ENCODE measurements at places on chromosomes 12 and 14. TPM values are rescaled to one million over a fixed set of nuclear protein-coding genes. Genes with fewer than 3 reads are reported as not detected.

Gene MRPL42
- 41.5 TPM for total RNA-seq

Gene ACOT4
- total RNA-seq: 0.97 TPM

Gene CD4
- total RNA-seq: 13.4 TPM

Gene TAS2R50
- total RNA-seq: not detected

Gene HOXC6
- 0.41 TPM for total RNA-seq

Gene KCTD10
- 32.2 TPM for total RNA-seq

Gene NRIP2
- total RNA-seq: 3.2 TPM

Gene KCNH3
- total RNA-seq: 0.27 TPM

Gene TMTC1
- 33.8 TPM for total RNA-seq

Gene BDKRB1
- total RNA-seq: not detected

Gene NKX2-1
- total RNA-seq: not detected

Gene PTPN11
- 114 TPM for total RNA-seq

Gene TOMM20L
- not detected for total RNA-seq

Gene DHRS2
- not detected for total RNA-seq

- DNase-seq: no peak
Measured at GRCh38 chr12:101430456-101430855, 22.9 kb upstream of the ARL1 start.

- no peak for DNase-seq
Measured at GRCh38 chr14:105014032-105014431, 6.9 kb downstream of the CDCA4 start.

DNA sequence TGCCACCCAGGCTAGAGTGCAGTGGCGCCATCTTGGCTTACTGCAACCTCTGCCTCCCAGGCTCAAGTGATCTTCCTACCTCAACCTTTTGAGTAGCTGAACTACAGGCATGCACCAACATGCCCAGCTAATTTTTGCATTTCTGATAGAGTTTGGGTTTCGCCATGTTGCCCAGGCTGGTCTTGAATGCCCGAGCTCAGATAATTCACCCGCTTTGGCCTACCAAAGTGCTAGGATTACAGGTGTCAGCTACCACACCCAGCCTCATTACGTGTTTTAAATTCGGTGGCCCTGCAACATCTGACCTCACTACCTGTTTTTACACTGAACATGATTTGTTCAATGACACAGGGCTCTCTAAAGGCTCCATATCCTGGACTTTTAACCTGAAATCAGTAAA lies 22.9 kb upstream of the RDH16 start:
- no peak for DNase-seq

DNA sequence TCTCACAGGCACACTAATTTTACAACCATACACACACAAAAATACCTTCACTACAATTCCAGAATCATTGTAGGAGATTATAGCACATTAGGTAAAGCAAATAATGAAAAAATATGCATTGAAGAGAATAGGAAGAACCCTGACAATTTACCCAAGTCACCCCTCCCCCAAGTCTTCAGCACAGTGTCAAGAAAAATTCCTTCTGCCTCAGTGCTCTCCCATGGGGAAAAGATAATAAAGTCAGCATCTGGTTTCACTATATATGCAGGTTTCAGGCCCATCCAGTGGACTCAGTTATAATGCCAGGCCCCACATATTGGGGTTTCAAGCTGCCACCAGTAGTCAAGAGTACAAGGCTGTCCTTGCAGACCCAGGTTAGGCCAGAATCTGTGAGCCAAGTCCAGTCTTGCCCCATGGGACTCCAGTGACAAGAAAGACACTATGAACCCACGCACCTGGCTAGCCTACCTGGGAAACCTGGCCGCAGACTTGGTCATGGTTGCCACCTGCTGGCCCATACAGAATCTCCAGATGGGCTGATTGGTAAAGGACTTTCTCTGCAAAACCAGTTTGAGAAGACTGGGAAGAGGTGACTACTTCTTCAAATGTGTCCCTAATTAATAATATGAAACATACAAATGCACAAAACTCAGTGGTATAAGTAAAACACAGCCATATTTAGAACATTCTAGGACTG lies 398.6 kb upstream of the FLRT2 start:
- no peak for DNase-seq

GRCh38 chr14:102178806-102179205 lies 39.1 kb downstream of the WDR20 start:
- DNase-seq: no peak

DNA sequence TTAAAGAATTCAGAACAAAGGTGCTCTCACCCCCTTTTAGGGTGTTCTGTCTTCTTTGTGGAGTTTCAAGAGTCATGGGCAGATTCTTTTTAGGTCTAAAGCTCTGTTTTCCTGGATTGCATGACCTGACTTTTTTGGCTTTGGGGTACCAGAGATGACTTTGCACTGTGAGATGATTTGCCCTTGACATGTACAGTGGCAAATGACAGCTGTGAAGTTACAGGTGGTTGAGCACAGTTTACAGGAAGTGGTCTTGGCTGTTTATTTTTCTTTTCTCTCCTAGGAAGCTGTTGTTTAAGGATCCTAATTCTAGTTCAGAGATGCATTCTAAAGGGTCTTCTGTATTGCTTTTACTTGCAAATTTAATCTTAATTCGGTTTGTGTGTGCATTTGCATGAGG lies 83.8 kb upstream of the METAP2 start:
- no peak for DNase-seq

DNA sequence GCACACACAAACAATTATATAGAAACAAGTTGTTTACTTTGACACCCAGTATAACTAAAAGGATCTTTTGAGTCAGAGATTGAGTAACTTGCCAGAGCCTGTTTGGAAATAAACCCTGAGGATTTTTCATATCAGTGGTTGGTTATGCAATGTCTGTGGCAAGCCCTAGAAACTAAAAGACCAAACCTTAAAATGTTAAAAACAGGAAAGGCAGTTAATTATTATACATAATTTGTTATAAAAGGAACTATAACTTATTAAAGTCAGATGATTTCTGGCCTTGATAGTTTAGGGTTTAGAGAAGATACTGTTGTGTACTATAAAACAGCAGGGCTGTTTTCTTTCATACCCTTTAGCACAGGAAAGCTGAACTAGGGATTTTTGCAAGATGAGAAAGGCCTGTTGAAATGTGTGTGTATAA lies 44.1 kb downstream of the PSEN1 start:
- DNase-seq: no peak

- DNase-seq: no peak
Measured at GRCh38 chr14:104856869-104857860, 7.9 kb upstream of the CEP170B start.

GRCh38 chr12:19125325-19125724 lies 4.2 kb upstream of the PLEKHA5 start:
- DNase-seq: no peak

DNA sequence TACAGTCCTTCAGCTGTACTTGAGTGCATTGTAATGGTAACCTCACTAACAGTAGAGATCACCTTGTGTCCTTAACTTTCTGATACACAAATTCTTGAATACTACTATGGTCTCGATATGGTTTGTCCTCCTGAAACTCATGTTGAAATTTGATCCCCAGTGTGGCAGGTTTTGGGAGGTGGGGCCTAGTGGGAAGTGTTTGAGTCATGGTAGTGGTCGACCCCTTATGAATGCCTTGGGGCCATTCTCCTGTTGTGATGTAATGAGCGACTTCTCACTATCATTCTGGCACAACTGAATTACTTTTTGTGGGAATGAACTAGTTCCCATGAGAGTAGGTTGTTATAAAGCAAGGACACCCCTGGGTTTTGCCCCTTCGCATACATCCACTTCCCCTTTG lies 52.3 kb downstream of the IPO8 start:
- DNase-seq: no peak

GRCh38 chr12:64412459-64412858 lies 8.3 kb downstream of the XPOT start:
- no peak for DNase-seq

- DNase-seq: no peak
Measured at GRCh38 chr14:75088566-75089373, 19.3 kb downstream of the ZC2HC1C start.

GRCh38 chr12:109737631-109738030 lies 24.0 kb downstream of the FAM222A start:
- DNase-seq: no peak

GRCh38 chr12:71942703-71943102 lies 4.1 kb downstream of the TPH2 start:
- DNase-seq: no peak

DNA sequence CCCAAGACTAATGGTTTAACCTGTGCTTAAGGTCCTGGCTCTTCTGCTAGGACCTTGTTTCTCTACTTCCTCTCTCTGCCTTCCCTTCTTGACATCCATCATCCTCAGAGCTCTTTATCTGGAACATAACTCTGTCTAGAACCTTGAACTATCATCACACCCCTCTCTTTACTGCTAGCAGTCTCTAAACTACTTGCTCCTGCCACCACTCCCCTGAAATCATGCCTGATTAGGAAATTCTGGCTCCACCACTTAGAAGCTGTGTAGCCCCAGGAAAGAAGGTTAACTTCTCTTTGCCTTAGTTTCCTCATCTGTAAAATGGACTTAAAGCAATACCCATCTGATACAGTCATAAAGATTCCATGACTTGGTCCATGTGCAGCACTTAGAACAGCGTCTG lies 9.1 kb downstream of the SLC38A1 start:
- no peak for DNase-seq

DNA sequence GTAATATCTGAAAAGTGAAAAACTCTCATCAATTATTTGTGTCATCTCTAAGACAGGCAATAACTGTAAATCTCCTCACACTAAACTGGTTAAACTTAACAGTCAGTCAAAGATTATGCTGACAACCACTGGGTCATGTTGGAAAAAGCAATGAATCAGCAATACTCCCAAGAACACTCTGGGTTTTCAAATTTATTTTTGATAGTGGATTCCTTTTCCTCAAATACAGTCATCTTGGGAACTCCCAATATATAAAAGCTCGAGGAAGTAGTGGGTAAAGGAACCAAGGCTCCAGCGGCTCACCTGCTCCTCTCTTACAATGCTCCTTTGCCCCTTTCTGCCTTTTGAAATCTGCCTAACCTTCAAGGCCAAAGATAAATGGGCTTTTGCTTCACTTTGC lies 70.0 kb downstream of the ARMH4 start:
- no peak for DNase-seq

- DNase-seq: no peak
Measured at GRCh38 chr14:75306927-75307699, 28.5 kb downstream of the FOS start.

- no peak for DNase-seq
Measured at GRCh38 chr12:13950502-13950901, 30.9 kb downstream of the GRIN2B start.

DNA sequence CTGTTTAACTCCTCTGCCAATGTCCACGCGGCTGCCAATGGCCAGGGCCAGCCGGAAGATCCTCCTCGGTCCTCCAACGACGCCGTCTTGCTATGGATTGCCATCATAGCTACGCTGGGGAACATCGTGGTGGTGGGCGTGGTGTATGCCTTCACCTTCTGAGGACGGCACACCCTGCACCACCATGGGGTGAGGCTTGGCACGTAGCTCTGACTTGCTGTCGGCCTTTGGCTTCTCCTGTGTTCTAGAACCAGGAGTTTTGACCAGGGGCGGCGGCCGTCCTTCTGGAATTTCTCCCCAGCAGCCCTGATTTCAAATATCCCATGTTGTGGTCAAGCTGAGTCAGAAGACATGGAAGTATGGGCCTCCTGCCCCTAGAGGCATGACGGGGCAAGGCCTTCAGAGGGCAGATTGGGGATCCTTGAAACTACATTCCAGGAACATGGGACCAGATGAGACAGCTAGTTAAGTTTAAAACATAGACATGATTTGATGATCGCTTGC lies 47.5 kb downstream of the C14orf132 start:
- DNase-seq: no peak

- DNase-seq: no peak
Measured at GRCh38 chr14:64707661-64708060, 3.4 kb downstream of the PLEKHG3 start.

DNA sequence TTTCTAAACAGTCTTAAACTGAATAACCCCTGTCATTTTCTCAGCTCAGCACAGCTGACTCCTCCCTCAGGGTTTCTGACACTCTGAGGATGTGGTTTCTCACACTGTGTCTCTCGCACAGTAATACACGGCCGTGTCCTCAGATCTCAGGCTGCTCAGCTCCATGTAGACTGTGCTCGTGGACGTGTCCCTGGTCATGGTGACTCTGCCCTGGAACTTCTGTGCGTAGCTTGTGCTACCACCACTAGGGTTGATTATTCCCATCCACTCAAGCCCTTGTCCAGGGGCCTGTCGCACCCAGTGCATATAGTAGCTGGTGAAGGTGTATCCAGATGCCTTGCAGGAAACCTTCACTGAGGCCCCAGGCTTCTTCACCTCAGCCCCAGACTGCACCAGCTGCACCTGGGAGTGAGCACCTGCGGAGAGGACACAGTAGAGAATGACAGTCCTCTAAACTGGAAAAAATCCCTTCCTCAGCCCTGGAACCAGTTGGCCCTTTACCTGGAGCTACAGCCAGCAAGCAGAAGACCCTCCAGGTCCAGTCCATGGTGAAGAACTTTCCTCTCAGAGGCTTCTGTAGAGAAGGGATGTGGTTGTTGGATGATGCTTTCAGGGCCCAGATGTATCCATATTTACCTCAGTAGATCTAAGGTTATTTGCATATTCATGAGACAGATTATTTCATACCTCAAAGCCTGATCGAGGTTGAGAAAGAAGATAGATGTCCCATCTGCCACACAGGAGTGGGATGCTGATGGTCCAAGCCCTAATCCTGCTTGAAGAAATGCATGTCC lies 984.8 kb downstream of the TMEM121 start:
- DNase-seq: no peak

- DNase-seq: no peak
Measured at GRCh38 chr12:14802247-14802646, 1.0 kb downstream of the WBP11 start.
